Natural killer cell (primary cell): ENCODE measurements at places on chromosomes 6 and 20.

DNA sequence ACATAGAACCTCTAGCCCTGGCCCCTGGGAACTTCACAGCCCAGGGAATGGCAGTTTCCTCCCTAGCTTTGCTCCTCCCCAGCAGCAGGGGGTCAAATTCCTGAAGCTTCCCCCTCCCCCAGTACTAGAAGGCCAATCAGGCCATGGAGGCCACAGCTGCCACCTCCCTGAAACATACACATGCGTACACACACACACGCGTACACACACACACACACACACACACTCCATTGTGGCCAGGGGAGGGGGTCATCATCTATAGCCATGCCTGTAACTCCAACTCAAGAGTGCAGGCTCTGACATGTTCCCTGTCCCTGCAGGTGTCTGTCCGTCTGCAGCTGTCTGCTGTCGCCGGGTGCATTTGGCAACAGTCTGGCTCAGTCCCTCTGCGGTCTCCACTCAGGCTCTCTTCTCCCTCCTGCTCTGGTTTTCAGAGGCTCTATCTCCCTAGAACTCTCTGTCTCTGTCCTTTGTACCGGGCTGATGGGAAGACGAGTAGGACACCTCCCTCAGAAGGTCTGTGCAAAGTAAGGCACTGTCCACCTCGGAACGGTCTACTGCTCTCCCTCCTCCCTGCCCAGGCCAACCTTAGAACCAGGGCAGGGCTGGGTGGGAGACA, 1.4 kb downstream of the LRFN2 start:
- no peak for DNase-seq

DNA sequence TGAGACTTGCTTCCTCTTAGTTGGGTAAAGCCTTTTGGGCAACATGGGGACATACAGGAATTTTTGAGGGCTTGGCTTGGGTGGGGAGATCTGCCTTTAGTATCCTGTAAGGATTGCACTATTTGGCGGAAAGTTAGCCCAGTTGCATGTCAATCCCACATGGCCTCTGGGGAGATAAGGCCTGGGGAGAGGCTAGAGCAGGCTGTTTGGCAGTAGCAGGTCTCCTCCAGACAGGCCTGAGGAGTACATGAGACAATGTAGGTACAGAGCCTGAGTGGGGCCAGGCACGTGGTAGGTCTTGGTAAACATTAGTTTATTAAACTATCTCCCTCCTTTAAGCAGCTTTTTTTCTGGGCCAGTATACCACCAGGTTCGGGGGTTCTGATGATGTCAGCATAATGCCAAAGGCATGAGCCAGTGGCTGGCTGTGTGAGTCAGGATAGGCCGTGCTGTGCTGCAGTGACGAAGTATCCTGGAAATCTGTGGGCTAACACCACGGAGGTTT, 147.9 kb downstream of the VEGFA start:
- no peak for DNase-seq

- DNase-seq = no peak
Measured at GRCh38 chr20:48864738-48865318, 37.0 kb upstream of the PREX1 start.

DNA sequence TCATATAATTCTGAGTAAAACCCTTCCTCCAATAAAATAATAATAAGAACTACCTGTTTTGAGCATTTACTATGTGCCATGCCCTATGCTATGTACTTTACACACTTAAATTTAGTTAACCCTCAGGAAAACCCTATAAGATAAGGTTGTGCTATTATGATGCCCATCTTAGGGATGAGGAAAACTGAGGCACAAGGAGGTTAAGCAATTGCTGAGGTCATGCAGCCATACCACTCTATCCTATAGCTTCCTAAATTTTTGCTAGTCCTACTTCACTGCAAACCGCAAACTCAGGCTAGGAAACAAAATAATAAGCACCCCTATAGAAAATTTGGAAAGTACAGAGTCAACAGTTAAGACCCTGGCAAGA, 38.9 kb upstream of the GFOD1 start:
- DNase-seq = no peak

DNA sequence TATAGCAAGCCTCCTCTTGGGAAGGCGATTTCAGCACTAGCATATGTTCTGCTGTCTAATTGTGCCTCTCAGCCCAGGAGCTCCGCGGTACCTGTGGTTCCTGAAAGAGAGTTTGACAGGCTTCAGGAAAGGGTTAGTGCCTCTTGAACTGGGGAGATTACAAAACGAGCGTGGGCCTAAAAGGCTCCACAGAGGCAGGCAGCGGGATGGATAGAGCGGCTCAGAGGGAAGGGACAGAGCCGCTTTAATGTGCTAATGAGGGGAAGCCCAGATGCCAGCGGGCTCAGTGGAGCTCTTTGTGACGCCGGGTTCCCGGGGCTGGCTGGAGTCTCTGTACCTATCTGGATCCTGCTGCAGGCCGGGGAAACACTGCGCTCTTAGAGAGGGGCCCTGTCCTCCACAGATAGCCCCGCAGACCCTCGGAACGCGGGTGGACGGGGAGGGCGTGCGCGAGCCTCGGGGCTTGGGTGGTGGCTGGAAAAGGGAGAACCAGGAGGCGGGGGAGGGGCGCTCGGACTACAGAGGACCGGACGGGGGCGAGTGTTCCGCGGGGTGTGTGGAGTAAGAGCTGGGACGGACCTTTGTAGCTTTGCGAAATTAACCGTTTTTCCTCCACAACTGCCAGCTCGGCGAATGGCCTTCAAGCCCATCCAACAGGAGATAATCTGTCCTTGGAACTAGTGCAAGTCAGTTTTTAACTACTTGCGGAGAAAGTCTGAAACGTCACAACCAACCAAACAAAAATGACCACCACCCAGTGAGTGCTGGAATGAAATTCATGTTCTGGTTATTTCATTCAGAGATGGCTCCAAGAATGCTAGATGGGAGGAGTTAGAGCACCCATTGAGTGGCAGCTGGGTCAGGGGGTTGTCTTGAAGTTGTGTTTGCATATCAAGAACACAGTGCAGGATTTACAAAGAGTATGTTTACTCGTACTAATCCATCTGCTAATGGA, 13.0 kb downstream of the SLC35F1 start:
- DNase-seq = no peak

DNA sequence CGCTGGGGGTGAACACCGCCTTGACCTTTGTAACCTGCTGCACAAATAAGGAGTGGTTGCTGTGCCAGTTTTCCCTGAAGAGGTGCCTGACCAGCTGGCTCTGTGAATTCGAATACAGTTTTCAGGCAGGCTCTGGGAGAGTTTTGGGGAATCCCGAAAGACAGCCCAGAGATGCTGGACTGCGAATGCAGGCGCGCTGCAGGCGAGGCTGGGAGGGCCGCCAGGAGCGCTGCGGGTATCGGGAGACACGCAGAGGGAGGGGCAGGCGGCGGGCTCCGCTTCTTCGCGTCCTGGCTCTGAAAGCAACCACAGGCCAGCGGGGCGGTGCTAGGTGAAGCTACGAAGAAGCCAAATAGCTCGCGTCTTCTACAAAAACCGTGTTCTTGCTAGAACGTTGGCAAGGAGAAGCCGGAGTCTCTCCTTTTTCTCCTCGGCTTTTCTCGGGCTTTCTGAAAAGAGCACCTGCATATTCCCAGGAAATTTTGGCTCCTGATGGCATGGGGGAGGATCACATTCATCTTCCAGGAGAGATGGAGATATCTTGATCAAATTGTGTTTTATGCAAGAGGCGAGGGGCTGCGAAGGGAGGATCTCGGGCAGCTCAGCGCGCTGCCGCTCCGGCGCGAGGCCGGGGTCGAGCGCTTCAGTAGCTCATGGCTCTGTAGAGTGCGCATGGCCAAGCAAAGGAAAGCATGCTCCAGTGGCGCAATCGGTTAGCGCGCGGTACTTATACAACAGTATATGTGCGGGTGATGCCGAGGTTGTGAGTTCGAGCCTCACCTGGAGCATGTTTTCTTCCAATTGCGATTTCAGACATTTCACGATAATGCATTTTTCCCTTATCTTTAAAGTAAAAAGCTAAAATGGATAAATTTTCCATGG, 158.1 kb upstream of the ZNF184 start:
- peak; percentile 14 for DNase-seq

DNA sequence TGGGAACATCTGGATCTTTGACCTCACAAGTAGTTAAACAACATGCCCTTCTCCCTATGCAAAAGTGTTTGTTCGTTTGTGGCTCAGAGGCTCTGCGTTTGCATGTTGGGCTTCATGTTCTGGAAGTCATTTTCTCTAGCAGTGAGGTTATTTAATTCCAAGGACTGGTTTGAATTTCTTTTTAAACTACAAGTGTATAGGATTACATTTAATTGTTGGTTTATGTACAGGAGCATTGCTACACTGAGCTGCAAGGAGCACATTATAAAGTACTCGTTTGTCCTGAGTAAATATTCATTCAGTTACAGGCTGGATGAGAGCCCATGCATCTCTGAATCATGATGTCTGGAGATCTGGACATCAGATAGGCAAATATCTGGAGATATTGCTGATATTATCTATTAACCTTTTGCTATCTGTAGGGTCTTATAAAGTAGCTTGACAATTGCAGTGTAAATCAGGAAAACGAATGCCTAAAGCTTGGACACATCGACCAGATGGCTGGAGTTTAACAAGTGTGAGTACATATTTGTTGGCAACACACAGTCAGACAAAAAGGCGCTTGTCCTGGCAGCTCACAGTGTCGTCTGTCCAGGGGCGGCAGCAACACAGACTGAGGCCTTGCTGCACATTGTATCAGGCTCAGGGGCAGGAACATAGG, 84.6 kb downstream of the PDE7B start:
- DNase-seq = no peak

- no peak for DNase-seq
Measured at GRCh38 chr6:167279766-167280446, 11.2 kb upstream of the UNC93A start.

DNA sequence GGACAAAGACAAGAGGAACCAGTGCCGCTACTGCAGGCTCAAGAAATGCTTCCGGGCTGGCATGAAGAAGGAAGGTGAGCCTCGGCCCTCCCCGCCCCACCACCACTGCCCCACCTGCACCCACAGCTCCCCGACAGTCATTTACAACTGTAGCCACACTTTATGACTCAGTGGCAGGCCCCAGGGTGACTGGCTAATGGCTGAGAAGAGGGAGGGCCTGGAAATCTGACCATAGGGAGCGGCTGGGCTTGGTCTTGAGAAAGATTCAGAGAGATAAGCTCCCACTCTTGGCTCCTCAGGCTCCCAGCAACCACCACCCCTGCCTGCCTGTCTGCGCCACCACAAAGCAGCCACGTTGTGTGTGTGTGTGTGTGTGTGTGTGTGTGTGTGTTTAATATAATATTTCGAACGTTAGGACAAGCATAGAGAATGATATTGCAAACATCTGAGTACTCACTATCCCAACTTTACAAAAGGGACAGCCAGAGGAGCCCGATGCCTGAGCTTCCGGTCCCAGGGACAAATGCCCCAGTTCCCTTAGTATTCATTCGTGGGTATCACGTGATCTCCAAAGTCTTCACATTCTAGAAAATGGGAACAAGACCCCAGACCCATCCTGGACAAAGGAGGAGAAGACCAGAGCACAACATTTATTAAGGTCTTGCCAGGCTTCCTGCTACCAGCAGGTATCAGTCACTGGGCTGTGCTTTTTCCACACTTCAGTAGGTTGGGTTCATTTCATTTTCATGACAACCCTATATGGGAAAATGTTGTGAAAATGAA, 52.1 kb downstream of the HNF4A start:
- DNase-seq = no peak
